NCI-H187 (cell line): ENCODE measurements at places on chromosomes 6 and 20.
A peak's percentile ranks its signal among the peaks of the same experiment; 100 is the strongest.

GRCh38 chr6:138052783-138053182, 54.4 kb downstream of the PERP start:
- no peak for DNase-seq

GRCh38 chr6:105886066-105886813, 199.9 kb upstream of the PRDM1 start:
- no peak for DNase-seq

DNA sequence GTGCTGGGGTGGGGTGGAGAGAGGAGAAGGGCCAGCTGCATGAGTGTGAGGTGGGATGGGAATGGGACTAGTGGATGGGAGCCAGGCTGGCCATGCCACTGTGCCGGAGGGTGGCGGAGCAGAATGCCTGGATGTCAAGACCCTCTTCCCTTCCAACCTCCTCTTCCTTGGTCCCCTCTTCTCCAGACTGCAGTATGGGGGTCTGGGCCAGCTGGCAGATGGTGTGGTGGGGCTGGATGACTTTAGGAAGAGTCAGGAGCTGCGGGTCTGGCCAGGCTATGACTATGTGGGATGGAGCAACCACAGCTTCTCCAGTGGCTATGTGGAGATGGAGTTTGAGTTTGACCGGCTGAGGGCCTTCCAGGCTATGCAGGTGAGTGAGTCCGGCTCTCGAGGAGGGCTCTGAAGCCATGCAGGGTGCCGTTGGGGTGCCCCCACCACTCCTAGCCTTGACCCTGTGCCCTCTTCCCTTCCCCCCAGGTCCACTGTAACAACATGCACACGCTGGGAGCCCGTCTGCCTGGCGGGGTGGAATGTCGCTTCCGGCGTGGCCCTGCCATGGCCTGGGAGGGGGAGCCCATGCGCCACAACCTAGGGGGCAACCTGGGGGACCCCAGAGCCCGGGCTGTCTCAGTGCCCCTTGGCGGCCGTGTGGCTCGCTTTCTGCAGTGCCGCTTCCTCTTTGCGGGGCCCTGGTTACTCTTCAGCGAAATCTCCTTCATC, 7.7 kb downstream of the DDR1 start:
- DNase-seq: no peak

DNA sequence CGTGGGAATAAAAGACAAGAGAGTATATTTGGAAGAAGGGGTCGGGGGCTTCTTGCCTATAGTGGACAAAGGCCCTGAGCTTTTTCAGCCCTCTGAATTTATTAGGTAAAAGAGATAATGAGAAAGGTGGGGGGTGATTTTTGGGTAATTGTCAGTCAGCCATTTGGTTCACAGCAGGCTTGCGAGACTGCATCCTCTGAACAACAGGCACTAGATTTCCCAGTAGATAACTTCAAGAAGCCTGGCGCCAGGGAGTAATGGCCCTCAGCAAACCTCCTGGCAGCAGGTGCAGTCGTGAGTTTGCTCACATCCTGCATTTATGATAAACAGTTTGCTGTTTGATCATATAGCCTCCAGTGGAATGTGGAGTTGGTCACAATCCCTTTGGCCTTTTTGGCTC, 609.0 kb downstream of the DHX35 start:
- DNase-seq: no peak

DNA sequence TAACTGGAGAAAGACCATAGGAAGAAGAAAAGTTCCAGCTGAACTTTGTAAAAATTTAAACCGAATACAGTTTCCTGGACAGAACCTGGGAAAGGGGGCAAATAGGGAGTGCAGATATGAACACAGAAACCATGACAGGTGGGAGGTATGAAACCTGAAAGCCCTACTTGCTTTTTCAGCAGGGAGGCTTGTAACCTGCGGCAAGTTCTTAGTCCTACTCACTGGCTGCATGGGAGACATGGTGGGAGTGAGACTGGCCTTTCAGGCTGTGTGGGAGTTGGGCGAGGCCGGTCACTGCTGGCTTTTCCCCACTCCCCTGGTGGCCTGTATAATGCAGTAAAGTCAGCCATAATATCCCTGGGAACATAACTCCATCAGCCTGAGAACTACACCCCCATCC, 54.2 kb downstream of the ROS1 start:
- no peak for DNase-seq

DNA sequence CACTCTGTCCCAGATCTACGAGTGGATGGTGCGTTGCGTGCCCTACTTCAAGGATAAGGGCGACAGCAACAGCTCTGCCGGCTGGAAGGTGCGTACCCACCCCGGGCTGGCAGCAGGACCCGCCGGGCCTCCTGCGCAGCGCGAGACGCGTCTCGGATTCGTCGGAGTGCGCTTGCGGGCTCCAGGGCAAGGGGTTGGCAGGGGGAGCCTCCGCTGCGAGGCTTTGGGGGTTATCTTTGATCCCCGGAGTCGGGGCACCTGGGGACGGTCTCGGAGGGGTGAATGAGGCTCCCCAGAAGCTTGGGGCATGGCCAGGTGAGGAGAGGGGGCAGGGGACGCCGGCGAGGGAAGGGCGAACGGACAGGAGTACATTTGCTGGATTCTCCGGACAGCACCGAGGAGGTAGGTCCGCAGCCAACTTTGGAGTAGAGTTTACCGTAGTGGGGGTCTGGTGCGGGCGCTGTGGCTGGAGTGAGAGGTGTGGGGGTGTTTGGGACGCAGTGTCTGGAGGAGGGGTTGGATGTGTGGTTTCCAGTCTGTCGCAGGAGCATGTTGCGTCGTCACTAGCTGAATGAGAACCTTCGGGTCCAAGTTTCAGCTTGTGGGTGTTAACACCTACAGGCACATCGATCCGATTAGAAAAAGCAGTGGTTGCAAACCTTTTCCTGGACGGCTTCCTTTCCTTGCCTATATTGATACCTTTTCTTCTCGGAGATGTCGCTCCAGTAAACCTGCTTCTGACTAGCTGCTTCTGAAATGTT, 1.2 kb downstream of the FOXO3 start:
- DNase-seq: no peak

DNA sequence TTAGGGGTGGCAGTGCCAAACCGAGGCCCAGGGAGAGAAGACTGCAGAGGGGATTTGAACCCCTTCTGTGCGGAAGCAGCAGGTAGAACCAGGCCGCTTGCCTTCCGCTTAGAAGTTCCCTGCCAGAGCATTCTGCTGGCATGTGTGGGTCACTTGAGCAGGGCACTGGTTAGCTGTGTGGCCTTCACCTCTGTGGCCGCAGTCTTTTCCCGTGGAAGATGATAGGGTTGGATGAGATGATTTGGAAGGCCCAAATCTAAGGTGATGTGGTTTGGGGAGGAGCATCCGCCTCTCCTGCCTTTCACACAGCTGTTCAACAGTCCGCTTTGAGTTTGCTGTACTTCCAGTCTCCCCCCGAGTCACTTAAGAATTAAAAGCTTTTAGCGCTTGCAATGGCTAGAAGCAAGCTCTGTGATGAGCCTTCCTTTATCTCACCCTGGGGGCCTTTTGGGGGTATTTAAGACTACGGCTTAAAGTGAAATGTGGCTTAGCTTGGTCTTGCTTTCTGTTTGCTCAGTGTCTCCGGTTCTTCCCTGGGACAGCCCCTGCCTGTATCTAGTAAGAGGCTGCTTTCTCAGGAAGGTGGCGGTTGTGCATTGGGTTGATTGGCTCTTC, 743 bp downstream of the CMTR1 start:
- DNase-seq: no peak

DNA sequence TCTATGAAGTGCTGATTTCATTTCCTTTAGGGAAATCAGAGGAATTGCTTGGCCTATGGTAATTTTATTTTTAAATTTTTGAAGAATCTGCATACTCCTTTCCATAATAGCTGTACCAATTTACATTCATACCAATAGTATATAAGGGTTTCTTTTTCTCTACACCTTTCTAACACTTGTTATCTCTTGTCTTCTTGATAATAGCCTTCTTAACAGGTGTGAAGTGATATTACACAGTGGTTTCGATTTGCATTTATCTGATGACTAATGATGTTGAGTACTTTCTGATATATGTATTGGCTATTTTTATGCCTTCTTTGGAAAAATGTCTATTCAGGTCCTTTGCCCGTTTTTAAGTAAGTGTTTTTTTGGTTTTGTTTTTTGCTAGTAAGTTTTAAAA, 40.8 kb downstream of the SMAP1 start:
- no peak for DNase-seq

DNA sequence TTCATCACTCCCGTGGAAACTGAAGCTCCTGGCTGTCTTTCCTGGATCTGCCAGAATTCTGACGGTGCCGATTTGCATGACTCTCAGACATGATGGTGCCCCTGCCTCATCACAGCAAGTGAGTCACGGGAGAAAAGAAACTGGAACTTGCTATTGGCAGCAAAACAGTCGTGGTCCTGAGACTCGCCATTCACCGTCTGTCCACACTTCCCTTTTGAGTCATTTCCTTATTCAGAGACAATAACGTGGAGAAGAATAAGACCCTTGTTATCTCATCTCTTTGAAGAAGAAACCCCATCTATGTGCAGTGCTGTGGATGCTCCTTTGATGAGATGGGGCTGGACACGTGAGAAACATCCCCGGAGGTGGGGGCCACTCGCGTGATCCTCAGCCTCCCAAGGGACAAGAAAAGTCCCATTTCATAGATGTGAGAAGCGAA, 4.2 kb downstream of the GPR31 start:
- no peak for DNase-seq

- DNase-seq: no peak
Measured at GRCh38 chr6:10659699-10660348, 34.6 kb downstream of the C6orf52 start.

DNA sequence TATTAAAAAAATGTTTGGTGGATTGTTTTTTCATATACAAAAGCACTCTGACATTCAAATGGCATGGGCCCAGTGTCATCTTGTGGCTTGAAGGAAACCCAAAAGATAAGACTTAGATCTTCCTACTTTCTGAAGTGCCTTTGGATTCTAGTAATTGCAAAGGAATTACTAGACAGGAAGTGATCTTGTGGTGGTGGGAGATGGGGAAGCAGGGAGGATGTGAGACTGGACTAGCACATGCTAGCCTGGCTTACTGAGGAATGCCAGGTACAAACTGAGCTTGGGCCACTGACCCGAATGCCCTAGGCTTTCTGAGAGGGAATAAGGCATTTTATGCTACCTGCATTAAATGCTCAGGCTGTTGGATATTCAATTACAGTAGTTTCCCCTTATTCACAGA, 59.0 kb downstream of the AFG1L start:
- no peak for DNase-seq

DNA sequence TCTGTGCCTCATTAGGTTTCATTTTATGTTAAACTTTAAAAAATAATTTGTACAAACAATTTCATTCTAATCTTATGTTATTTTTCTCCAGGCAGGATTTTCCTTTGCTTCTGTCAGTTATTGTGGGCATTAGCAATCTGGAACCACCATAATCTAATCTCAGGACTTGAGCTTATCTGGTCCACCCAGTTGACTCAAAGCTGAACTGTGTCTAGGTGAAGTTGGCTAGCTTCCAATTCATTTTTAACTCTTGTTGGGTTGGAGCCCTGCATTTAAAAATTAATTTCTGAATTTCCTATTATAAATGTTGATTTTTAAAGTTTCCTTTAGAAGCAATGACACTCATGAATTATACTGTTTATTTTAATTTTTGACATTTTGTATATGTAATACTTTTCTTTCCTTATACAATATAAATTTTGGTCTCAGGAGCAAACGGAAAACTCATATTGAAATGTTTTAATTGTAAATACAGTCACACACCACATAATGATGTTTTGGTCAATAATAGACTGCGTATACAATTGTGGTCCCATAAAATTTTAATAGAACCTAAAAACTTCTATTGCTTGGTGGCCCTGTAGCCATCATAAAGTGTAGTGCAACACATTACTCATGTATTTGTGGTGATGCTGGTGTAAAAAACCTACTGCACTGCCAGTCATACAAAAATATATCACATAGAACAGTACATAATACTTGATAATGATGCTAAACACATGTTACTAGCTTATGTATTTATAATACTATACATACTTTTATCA, 121.3 kb downstream of the CLVS2 start:
- no peak for DNase-seq

- DNase-seq: no peak
Measured at GRCh38 chr6:3912361-3913076, 63.3 kb downstream of the FAM50B start.

DNA sequence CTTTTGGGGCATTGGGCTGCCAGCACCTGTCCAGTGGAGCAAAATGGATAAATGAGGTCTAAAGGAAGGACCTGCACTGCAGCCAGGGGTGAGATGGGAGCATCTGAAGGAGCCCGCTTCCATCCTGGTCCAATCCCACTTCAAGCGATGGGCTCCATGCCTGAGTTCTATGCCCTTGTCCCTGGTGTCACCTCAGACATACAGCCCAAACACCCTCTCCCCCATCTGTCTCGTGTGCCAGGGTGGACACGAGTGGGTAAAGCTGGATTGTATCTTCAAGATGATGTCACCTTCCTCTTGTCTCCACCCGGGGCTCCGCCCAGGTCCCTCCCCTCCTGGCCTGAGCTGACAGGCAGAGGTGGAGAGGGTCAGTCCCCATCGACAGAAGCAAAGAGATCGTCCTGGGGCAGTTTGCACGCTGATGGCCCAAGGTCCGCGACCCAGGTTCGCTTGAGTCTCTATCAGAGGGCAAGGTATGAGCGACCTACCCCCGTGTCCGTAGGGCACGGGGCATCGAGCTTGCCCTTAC, 544 bp downstream of the SMIM29 start:
- no peak for DNase-seq

DNA sequence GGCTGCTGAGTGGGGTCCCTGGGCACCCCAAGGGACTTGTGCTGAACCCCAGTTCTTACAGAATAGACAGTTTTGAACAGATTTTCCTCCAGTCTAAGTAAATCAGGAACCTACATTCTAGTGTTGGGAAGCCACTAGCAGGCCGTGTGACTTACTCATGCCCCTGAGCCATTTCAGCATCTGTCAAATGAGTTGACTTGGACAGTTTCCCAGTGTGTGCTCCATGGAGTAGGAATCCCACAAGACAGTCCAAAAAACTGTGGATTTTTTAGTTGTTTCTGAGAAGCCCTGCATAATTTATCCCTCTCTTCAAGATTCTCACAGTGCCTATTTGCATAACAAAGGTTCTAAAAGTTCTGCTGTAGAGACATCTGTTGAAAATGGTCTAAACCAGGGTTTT, 2.1 kb downstream of the GABRR2 start:
- DNase-seq: no peak

- DNase-seq: no peak
Measured at GRCh38 chr20:24194143-24194542, 205.6 kb upstream of the GGTLC1 start.

- DNase-seq: no peak
Measured at GRCh38 chr6:170440437-170440836, 112.7 kb downstream of the PSMB1 start.

DNA sequence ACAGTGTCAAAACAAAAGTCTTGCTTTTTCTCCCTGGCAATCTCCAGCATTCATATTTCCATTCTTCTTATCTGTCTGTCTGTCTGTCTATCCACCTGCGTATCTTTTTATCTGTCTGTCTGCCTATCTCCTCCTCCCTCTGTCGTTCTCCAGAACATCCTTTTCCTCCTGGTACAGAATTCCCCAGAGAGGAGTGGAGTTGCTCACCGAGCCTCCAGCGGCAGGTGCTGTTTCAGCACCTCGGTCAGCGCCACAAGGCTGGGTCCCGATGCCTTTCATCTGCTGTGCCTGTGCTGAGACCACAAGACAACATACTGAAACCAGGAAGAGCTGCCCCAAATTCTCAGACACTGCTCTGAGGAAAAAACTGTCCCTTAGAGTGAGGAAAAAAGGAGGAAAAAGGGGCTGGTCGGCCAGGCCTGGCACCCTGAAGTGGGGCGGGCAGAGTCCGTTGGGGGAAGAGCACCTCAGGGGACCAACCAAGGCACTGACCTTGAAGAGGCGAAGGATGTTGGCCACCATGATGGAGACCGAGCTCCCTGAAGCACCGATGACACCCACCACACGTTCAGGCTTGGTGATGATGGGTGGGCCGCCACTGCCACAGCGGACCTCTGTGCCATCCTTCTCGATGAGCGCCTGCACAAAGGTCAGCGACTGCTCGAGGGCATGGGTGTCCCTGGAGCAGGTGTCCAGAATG, 13.3 kb downstream of the GRM4 start:
- DNase-seq: peak; percentile 36
